Karpas-422 (cell line): ENCODE measurements at places on chromosomes 16 and 17. TPM values are rescaled to one million over a fixed set of nuclear protein-coding genes. Genes with fewer than 3 reads are reported as not detected.

GRCh38 chr17:42817866-42818265, 6.2 kb downstream of the BECN1 start:
- DNase-seq, result no peak

DNA sequence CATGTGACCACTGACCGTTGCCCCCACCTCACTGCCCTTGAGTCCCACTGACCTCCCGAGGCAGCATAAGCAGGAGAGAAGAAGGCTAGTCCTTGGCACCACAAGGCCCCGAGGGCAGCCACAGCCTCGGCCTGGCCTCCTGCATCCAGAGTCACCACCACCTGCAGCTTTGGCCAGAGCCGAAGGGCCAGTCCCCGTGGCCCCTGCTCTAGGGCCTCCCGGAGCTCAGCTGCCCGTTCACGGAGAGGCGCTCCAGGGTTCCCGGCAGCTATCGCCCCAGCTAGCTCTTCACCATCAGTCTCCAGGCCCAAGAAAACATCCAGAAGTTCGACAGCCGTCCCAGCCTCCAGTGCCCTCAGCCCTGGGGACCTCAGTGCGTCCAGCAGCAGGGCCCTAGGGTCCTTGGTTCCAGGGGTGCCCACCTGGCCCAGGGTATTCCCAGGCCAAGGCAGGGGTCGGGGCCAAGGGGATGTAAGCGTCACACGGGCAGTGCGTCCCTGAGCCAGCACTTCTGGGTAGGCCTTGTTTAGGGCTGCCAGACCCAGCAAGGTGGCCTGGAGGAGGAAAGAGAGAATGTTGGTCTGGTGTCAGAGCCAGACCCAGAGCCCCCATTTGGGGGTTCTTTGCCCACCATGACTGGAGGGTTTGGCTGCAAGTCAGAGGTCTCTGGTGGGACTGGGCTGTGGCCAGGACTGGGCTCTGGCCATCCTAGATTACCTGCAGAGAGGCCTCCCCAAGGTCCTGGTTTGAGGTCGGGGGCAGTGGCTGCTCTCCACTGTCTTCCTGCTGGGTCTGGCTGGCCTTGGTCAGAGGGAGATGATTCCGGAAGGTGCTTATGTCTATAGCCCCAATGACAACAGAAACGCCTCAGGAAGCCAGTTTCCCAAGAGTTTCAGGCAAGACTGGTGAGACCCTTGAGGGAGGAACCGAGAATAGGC, 1.8 kb downstream of the GHDC start:
- DNase-seq, result no peak

GRCh38 chr17:39104046-39104445, 47.4 kb downstream of the PLXDC1 start:
- DNase-seq, result no peak

DNA sequence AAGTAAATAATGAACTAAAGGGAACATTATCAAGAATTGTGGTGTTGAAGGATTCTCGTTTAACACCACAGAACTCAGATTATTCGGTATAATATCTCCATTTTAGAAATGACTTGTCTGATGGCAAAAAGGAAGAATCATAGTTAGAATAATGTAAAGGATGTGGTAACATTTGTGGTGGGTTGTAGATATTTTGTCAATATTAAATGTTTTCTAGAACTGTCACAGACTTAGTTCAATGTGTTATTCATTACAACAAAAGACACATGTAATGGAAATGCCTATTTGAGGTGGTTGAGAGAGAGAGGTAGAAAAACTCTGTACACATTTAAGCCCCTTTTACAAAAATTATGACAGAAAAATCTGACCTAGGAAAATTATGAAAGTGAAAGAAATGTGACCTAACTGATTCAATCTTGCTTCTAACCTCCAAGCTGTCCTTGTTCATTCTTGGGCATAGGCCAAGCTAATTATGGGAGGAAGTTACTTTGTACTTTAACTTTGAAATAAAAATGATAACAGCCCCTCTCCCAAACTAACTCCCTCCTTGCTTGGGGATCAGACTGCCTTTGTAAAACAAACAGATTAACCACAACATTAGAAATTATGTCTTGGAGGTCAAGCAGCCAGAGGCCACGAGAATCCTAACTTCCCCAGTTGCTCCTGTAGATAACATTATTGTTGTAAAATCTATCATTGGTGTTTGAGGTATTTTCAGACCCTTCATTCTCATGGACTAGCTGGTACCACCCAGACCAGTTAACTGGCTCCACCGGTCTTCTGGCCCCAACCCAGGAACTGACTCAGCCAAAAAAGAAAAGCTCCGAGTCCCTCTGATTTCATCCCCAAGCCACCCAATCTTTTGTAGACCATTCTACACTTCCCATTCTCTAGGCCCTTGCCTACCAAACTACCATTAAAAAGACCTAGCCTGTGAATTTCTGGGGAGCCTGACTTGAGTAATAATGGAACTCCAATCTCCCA, 1287.8 kb upstream of the CDH8 start:
- DNase-seq, result no peak

CACNG5 gene
- total RNA-seq, result not detected in 2 replicates

P2RX5 gene
- 60.4 and 86.1 TPM in 2 replicates for total RNA-seq

IRX3 gene
- not detected in 2 replicates for total RNA-seq

ACLY gene
- 173 and 212 TPM in 2 replicates for total RNA-seq
